Hippocampal formation (tissue), 2 donors: ENCODE measurements at places on chromosomes 11 and 22.

GRCh38 chr11:10414659-10415058 lies 40.4 kb upstream of the AMPD3 start:
- peak; percentile 38 for DNase-seq

GRCh38 chr11:133251841-133252240 lies 280.5 kb downstream of the OPCML start:
- DNase-seq, result no peak

- no peak for DNase-seq
These were observed 233.4 kb downstream of the LRRC4C start for GRCh38 chr11:41225856-41226633.

- DNase-seq, result no peak
These were observed 50.1 kb downstream of the DDX6 start for GRCh38 chr11:118740892-118741291.

DNA sequence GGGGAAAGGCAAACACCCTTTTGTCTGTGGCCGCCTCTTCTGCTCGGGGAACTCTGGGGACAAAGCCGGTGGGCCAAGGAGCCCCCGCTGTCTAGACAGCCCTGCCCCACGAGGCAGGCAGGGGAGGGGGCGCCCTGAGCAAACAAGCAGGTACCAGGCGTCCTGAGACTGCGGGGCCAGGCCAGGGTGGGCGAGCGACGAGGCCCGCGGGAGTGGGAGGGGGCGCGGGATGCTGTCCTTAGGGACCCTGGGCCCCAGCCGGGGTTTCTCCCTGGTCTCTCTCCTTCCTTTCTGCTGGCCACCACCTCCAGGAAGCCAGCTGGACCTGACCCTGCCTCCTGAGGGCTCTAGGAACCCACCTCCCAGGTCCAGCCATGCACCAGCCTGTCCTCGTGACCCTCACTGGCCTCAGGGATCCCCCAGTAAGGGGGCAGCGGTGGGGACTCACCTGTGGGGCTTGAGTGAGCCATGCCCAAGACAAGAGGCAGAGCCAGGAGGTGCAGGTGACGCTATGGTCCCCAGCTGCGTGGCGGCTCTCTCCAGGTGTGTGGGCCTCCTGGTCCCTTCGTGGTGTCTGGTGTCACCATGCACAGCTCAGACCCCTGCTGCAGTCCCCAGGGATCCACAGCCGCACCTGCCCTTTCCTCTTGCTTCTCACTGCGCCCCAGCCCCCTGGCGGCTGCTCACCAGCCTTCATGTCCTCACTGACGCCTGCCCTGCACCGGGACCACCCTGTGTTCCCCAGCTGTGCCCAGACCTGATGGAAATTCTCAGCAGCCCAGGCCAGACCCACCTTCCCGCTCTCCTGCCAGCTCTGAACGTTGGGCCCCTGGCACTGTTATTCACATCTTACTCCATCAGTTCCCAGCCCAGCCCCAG lies 26.5 kb upstream of the MUC5AC start:
- DNase-seq, result no peak

DNA sequence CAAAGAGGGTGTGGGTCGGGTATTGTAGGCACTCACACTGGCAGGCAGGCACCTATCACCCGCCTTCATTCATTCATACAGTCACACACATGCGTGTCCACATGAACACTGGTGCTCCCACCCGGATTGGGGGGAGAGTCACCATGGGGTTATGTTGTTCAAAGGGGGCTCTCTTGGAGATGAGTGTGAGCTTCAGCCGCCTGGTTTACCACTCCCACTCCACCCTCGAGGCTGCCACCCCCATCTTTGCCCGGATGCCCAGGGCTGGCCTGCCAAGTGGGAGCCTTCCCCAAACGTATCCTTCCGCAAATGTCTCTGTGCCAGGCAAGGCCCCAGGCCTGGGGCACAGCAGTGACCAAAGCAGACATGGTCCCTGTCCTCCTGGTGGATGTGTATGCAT lies 22.6 kb downstream of the MRGPRD start:
- no peak for DNase-seq

DNA sequence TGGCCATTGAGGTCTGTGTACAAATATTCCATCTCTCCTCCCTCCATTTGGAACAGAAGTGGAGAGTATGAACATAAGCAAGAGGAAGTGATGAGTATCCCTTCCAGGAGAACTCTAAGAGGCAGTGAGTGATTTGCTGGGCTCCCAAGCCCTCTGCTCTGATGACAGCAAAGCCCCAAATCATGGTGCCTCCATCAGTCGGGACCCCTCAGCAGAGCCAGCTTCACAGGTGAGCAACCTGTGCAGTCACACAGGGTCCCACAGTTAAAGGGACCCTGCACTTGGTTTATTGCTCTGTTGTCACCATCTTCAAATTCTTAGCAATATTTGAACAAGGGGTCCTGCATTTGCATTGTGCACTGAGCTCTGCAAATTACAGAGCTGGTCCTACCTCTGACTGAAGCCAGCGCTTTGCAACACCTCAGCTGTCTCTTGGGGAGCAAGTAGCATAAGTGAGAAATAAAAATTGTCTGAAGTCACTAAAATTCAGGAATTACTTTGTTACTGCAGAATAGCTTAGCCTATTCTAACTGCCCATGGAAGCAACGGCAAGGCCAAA lies 466.4 kb downstream of the MN1 start:
- DNase-seq, result no peak

GRCh38 chr11:66970807-66971442 lies 4.2 kb upstream of the C11orf86 start:
- no peak for DNase-seq

- no peak for DNase-seq
These were observed 3.8 kb upstream of the MUC2 start for GRCh38 chr11:1070594-1071462.

DNA sequence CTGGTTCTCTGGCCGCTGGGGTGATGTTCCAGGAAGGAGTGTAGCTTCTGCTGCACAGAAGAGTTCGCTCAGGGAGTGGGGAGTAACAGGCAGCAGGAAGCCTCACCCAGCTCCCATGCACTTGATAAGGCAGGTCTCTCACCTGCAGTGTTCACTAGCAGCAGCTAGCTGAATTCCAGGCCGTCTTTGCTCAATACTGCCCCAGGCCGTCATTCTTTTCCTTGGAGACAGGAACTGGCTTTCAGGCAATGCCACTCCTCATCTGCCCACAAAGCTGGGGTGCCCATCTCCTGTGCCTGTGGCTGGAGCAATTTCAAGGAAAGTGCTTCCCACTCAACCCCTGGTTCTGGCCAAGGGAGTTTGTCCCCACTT lies 66.1 kb downstream of the ARHGAP42 start:
- no peak for DNase-seq

DNA sequence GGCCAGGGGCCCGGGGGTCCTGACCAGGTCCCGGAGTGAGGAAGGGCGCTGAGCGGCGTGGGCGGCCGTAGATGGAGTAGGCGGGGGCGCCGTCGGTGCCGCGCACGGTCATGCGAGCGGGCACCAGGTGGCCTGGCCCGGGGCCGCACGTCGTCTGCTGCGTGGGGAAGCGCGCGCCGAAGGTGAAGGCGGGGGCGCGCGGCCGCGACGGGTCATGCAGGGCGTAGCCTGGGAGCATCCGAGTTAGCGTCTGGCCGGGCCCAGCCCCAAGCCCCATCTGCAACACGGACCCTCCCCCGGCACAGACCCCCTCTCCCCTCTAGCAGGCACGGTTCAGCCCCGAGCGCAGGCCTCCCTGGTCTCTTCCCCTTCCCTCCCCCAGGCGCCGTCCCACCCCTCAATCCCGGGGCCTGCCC lies 1.7 kb upstream of the TYMP start:
- DNase-seq, result no peak

DNA sequence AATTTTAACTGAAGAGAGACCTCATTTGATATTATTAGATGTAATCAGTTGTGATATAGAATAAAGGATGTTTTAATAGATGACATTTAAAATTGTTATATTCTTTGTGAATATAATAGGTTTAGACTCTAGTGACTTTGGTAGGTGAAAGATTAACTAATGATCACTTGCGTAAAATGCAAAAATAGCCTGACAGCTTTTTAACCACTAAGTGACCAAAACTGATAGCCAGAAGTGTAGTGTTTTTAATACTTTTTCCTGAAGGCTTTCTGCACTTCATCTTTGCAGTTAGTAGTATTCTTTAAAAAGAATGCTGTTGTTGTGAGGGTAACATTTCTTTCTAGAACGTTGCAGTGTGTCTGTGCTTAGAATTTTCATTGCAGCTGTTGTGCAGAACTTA lies 5.1 kb downstream of the CAPRIN1 start:
- DNase-seq, result no peak

DNA sequence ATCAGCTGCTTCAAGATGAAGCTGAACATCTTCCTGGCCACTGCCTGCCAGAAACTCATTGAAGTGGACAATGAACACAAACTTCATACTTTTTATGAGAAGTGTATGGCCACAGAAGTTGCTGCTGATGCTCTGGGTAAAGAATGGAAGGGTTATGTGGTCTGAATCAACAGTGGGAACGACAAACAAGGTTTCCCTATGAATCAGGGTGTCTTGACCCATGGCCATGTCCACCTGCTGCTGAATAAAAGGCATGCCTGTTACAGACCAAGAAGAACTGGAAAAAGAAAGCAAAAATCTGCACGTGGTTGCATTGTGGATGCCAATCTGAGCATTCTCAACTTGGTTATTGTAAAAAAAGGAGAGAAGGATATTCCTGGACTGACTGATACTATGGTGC lies 22.2 kb upstream of the BIRC3 start:
- DNase-seq, result no peak

GRCh38 chr11:45922425-45923082 lies at the start of gene LARGE2:
LARGE2 (plus strand) TSS chr11:45922656; CDS start chr11:45922883, 227 bp downstream.
- no peak for DNase-seq

GRCh38 chr11:110207123-110207522 lies 89.3 kb downstream of the RDX start:
- no peak for DNase-seq

GRCh38 chr11:76315182-76315853 lies 65.6 kb downstream of the THAP12 start:
- no peak for DNase-seq

DNA sequence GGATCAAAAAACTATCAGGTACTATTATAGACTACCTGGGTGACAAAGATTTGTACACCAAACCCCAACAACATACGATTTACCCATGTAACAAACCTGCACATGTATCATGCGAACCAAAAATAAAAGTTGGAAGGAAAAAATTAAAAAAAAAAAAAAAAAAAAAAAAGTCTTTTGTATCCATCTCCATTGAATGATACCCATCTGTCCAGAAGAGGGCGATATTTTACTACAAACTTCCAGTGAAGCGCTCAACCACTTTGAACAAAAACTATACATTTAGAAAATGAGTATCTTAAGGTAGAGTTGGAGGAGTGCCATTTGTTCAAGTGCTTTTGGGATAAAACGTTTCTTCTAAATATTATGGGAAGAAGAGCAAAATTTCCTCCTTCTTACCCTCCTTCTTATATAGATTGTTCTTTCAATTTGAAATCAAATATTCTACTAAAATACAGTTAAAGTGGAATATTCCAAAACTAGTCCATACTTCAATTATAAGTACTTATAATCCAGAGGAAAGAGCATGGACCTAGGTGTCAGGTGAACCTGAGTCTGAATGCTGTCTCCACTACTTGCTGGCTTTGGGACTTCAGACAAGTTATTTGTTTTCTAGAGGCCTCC lies 23.3 kb downstream of the ARL14EP start:
- peak; percentile 74 for DNase-seq

- DNase-seq, result no peak
These were observed 7.4 kb downstream of the TMEM9B start for GRCh38 chr11:8956860-8957259.

DNA sequence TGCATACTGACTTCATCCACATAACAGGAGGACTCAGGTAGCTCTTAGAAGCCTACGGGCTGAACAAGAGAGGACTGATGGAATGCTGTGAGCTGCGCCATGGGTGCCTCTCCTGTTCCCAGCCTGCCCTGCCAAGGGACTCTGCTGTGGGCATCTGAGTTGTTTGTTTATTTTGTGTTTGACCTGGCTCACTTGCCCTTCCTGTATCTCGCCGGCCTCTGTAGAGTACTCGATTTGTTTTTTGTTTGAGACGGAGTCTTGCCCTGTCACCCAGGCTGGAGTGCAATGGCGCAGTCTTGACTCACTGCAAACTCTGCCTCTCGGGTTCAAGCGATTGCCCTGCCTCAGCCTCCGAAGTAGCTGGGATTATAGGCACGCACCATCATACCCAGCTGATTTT lies 1.8 kb downstream of the TTC38 start:
- no peak for DNase-seq

- no peak for DNase-seq
These were observed 50.7 kb upstream of the ARHGAP32 start for GRCh38 chr11:129242855-129243254.

- DNase-seq, result no peak
These were observed 4.2 kb downstream of the TCN2 start for GRCh38 chr22:30611197-30611596.

DNA sequence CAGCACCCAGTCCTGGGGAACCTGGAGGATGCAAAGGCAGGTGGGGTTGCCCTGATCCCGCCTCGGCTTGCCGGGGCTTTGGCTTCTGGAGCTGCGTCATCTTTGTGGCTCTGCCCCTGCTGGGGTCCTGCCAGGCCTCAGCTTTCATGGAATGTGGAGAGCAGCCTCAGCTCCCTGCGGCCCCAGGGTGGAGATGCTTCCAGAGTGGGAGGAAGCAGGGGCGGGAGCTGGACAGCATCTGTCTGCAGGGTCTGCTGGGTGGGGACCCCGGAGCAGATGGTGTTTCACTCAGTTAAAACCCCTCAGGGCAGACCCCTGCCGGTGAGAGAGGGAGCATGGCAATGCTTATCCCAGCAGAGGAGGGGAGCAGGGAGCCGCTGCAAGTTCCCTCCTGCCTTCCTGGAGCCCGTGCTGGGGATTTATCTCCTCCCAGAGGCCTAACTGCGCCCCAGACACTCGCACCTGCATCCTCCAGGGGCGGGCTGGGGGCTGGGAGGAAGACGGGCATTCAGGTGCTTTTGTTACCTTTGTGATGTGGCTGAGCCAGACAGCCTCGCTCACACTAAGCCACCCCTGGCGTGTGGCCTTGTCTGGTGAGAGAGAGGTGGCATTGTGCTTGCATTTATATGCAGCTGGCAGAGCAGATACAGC lies 15.7 kb downstream of the GRIK4 start:
- no peak for DNase-seq

- no peak for DNase-seq
These were observed 13.9 kb upstream of the PNPLA3 start for GRCh38 chr22:43909708-43910107.

GRCh38 chr11:134664447-134665187 lies 252.6 kb upstream of the B3GAT1 start:
- DNase-seq, result no peak

DNA sequence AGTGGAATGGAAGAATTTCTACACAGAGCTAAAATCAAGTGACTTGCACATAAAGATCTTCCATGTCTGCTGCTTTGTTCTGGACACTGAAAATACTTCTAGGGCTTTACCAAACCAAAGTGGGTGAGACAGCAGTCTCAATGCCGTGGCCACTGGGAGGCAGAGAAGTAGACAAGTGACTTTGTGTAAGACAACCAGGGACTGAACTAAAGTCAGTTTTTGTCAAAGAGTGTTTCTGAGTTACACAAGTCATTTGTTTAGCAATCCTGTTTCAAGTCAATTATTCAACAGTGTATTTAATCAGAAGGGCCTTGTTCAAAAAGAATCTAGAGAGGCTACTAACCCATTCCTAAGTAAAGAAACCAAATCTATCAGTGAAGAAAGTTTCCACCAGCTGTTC lies 46.6 kb downstream of the TCP11L1 start:
- DNase-seq, result no peak

GRCh38 chr22:11598492-11599440 lies 3929.2 kb upstream of the OR11H1 start:
- no peak for DNase-seq

GRCh38 chr11:105697291-105697690 lies 87.4 kb downstream of the GRIA4 start:
- DNase-seq, result no peak

- DNase-seq, result no peak
These were observed 13.7 kb downstream of the RELT start for GRCh38 chr11:73389916-73390315.
